ENCODE measurements at places on chromosomes 4 and X.
A peak's percentile ranks its signal among the peaks of the same experiment; 100 is the strongest.

DNA sequence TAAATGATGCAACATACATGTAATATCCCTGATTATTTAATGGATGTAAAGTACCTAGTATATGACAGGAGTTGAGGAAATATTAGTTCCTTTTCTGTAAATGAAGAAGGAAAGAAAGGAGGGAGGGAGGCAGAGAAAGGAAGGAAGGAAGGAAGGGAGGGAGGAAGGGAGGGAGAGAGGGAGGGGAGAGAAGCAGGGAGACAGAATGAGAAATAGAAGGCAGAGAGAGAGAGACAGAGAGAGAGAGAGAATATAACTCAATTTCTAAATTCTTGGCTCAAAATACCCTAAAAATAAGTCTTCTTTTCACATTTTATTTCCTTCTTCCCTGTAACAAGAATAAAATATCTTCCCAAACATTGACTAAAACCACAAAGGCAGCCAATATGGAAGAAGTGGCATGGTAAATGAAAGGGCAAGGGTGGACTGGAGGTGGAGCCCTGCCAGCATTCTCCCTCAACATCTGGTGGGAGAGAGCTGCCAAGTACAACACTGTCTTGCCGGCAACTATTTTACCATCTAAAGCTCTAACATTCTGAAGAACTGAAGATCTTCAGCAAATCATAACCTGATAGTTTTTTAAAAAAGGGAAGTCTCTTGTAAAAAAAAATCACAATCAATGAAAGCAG, 245.1 kb downstream of the PPP3CA start:
- no peaks in the 10 kb centered on the region for H3K36me3 ChIP-seq
- H3K4me1 ChIP-seq = peaks cover 31% of the 10 kb centered on the region
- H3K4me3 ChIP-seq = no peak overlapping the region
- H3K27me3 ChIP-seq = no peaks in the 10 kb centered on the region

DNA sequence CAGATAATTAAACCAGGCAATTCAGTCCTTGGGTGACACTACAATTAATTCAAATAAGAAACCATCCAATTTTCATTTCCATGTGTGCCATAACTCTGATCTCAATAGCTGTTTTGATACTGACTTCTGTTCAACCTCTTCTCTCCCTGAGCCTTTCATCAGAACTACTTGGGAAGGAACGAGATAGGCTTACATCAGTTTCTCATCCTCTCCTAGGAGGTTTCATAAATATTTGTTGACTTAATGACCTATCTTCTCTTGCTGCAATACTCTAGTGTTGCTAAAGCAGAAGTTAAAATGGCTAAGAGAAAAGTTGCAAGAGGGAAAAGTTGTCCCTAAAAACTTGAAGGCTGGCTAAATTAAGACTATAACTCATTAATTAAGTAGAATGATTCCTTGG, 41.8 kb downstream of the PRKG2 start:
- no peak overlapping the region for H3K4me3 ChIP-seq
- no peak for DNase-seq
- H3K27me3 ChIP-seq = no peaks in the 10 kb centered on the region
- no peak overlapping the region for H3K27ac ChIP-seq

DNA sequence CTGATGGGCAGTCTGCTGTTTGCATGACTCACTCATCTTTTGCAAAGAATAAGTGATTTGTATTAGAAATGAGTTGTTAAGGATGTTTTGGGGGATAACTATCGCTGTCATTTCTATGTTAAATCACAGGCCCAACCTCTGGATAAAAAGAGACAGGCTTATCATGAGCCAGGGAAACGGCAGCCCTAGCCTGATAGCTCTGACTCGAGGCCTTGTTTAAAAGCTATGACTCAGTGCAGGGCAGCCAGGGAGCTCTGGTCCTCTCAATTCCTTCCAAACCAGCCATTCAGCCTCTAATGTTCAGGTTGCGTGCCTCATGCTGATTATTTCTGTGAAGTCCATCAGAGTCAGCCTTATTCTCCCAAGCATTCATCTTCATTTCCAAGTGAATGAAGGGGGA, 305.9 kb upstream of the HAND2 start:
- H3K27ac ChIP-seq = no peak overlapping the region
- H3K4me3 ChIP-seq = no peak overlapping the region
- H3K27me3 ChIP-seq = no peaks in the 10 kb centered on the region
- H3K36me3 ChIP-seq = no peaks in the 10 kb centered on the region

DNA sequence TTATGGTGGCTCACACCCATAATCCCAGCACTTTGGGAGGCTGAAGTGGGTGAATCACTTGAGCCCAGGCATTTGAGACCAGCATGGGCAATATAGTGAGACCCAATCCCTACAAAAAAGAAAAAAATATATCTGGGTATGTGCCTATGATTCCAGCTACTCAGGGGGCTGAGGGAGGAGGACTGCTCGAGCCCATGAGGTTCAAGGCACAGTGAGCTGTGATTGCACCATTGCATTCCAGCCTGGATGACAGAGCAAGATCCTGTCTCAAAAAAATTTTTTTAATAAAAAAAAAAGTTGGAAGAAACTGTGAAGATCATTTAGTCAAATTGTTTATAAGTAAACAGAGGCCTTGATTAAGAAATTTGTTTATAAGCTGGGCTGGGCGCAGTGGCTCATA, 39.7 kb downstream of the KLHL8 start:
- H3K36me3 ChIP-seq = no peaks in the 10 kb centered on the region
- no peaks in the 10 kb centered on the region for H3K27me3 ChIP-seq
- H3K4me3 ChIP-seq = no peak overlapping the region
- no peak overlapping the region for H3K27ac ChIP-seq
- no peak for DNase-seq

DNA sequence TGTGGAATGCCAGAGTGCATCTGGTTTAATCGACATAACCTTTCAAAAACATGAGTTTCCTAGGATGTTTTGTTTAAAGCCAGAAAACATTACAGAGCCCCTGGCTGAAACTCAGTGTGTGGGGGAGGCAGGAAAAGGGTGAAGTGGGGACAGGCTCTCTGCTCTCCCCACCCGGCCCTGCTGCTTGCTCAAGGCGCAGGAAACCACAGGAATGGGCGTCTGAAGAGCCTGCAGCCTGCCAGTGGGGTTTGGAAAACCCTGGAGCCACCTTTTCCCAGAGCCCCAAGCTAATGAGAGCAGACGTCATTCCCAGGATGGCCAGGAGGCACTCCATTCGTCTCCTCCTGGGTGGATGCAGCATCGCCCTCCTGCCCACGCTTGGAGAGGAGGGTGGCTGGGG, 240.6 kb downstream of the AFAP1 start:
- H3K27me3 ChIP-seq = no peaks in the 10 kb centered on the region
- H3K27ac ChIP-seq = peak overlapping the region; percentile 50
- peaks cover 6% of the 10 kb centered on the region for H3K4me1 ChIP-seq
- DNase-seq = peak; percentile 57
- H3K36me3 ChIP-seq = no peaks in the 10 kb centered on the region
- H3K4me3 ChIP-seq = no peak overlapping the region

DNA sequence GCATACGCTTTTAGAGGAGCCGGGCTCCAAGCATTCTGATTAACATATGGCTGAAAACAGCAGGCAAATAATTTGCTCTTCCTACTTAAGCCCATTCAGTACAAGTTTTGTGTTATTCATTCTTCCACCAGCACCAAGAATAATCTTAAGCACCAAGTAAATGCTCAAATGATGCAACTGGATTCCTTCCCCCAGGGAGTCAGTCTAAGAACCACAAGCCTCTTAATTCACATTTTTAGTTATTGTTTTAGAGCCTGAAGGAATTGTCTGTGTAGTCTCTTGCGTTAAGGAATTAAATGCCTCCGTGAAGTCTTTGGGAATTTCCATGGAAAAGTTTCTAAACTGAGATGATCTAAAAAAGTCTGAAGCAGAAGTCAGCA, 61.5 kb upstream of the MAGEB2 start:
- no peaks in the 10 kb centered on the region for H3K27me3 ChIP-seq
- no peaks in the 10 kb centered on the region for H3K4me1 ChIP-seq
- no peak overlapping the region for H3K27ac ChIP-seq
- no peaks in the 10 kb centered on the region for H3K36me3 ChIP-seq
- no peak for DNase-seq
- no peak overlapping the region for H3K4me3 ChIP-seq

- H3K27me3 ChIP-seq = no peaks in the 10 kb centered on the region
- no peaks in the 10 kb centered on the region for H3K4me1 ChIP-seq
- no peak overlapping the region for H3K4me3 ChIP-seq
- DNase-seq = no peak
- no peak overlapping the region for H3K27ac ChIP-seq
Measured at GRCh38 chrX:48467281-48467761, 2.7 kb downstream of the SLC38A5 start.

DNA sequence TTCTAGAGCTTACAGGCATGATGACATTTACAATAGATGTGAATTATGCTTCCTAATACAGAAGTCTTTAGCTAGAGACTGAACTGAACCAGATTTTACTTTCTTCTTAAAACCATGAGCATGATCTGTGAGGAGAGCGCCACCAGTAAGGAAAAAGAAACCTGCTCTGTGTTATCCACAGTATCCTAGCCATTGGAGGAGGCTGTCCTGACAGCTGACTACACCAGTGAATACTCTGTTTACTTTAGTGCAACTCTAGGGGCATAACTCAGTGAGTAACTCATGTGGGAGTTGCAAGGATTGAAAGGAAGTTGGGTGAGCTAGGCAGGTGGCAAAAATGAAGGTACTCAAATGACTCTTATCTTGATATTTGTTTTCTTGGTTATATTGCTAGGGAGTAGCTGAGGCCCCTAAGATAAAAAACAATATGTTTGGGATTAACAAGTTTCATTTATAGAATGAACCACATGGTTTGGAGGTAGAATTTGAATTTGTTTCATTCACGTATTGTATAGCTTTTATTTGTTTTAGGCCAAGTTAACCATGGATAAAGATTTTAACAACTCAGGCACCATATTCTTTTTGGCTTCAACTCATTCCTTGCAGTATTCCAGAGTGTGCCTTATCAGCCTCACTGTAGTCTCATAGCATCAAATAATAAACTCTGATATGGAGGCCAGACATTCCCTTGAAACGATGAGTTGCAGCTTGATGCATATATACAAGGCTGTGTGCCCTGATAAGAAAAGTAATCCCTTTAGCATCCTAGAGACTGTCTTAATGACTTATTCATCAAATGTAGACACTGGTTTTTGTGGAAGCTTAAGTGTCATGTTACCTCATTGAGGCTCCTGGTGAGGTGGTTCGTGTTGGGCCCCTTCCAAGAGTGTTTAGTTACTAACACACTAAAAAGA, 2.5 kb downstream of the BMP3 start:
- no peaks in the 10 kb centered on the region for H3K36me3 ChIP-seq
- H3K27ac ChIP-seq = no peak overlapping the region
- no peaks in the 10 kb centered on the region for H3K27me3 ChIP-seq
- no peak for DNase-seq
- H3K4me3 ChIP-seq = no peak overlapping the region

DNA sequence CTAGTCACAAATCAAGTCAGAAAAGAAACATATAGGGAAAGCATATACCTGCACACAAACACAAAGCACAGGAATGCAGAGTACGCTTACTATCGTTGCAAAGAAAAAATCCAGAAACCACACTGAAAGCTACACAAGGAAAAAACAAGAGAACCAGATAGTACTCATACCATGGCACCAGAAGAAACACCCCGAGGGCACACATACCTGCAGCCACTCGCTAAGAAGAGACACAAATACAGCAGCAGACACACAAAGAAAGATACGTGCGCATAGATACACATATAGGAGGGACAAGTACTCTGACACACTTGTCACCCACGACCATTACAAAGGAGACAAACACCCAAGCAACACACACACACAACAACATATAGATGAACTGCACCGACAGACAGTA, 1.4 kb upstream of the SLC38A5 start:
- no peak for DNase-seq
- H3K27me3 ChIP-seq = no peaks in the 10 kb centered on the region
- H3K27ac ChIP-seq = no peak overlapping the region
- no peaks in the 10 kb centered on the region for H3K36me3 ChIP-seq

GRCh38 chr4:109077505-109077904, 225.0 kb downstream of the COL25A1 start:
- H3K4me1 ChIP-seq = no peaks in the 10 kb centered on the region
- H3K4me3 ChIP-seq = no peak overlapping the region
- H3K36me3 ChIP-seq = no peaks in the 10 kb centered on the region

GRCh38 chr4:73221734-73222133, 36.9 kb downstream of the ANKRD17 start:
- no peaks in the 10 kb centered on the region for H3K36me3 ChIP-seq
- H3K27me3 ChIP-seq = no peaks in the 10 kb centered on the region
- no peak overlapping the region for H3K27ac ChIP-seq
- DNase-seq = no peak
- peaks cover 14% of the 10 kb centered on the region for H3K4me1 ChIP-seq

- no peak overlapping the region for H3K27ac ChIP-seq
- no peak overlapping the region for H3K4me3 ChIP-seq
- H3K36me3 ChIP-seq = no peaks in the 10 kb centered on the region
- DNase-seq = peak; percentile 53
Measured at GRCh38 chrX:119516157-119516702, 48.0 kb downstream of the SLC25A5 start.

DNA sequence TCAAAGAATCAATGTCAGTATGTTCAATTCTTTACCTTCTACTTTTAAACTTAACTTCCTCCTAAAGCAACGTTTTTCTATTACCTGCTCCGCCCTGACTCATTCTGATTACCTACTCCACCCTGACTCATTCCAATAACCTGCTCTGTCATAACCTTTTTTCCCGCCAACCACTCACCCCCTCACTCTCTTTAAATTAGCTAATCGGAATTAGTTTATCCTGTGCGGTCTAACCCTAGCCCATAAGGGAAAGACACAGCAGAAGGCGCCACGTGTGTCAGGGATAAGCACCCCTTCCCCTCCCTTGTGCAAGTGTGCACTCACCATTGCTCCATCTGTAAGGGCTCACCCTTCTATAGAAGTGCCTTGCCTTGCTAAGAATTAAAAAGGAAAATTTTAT, 64.4 kb downstream of the EIF4E start:
- no peaks in the 10 kb centered on the region for H3K4me1 ChIP-seq
- no peaks in the 10 kb centered on the region for H3K27me3 ChIP-seq
- DNase-seq = no peak
- H3K4me3 ChIP-seq = no peak overlapping the region

DNA sequence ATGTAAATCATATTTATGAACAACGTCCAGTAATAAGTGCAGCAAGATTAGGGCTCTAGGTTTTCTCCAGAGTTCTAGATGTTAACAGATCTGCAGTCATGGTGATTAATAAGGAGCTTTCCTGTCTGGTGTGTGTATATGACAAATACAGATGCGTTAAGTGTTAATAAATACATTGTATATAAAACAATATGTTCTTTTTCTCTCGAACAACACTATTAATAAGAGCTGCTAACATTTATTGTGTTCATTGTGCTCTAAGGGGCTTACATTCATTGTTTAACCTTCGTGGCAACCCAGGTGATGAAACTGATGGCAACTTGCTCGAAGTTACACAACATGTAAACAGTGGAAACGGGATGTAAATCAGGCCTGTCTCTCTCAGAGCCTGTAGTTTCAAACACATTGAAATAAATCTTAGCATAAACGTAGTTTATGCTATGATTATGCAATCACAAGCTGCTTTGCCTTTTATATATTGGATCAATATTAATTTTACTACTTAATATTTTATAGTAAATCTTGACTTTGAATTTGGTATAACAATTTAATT, 547 bp upstream of the CLGN start:
- no peaks in the 10 kb centered on the region for H3K36me3 ChIP-seq
- no peak overlapping the region for H3K27ac ChIP-seq
- H3K27me3 ChIP-seq = no peaks in the 10 kb centered on the region
- no peak for DNase-seq
- H3K4me1 ChIP-seq = no peaks in the 10 kb centered on the region
- H3K4me3 ChIP-seq = peak overlapping the region; percentile 66
